Calu3 (cell line): ENCODE measurements at places on chromosomes 7 and 10. TPM values are rescaled to one million over a fixed set of nuclear protein-coding genes. Genes with fewer than 3 reads are reported as not detected.

GUSB gene
- 36.5 and 43.8 TPM in 2 replicates for total RNA-seq

JCAD gene
- 0.54 and 0.66 TPM in 2 replicates for total RNA-seq

UNCX gene
- total RNA-seq, result not detected in 2 replicates

DENND2A gene
- not detected in 2 replicates for total RNA-seq

SPDYE8 gene
- not detected in 2 replicates for total RNA-seq

NDUFA5 gene
- 69.8 and 75.1 TPM in 2 replicates for total RNA-seq

TFEC gene
- not detected in 2 replicates for total RNA-seq

PCDH15 gene
- not detected in 2 replicates for total RNA-seq

OR9A2 gene
- total RNA-seq, result not detected in 2 replicates

FAM25A gene
- not detected in 2 replicates for total RNA-seq

SHTN1 gene
- 29.9 and 32.3 TPM in 2 replicates for total RNA-seq

CDC14C gene
- 0.24 TPM in 1 of 2 replicates, not detected in the other for total RNA-seq

LRRTM3 gene
- not detected in 2 replicates for total RNA-seq

PLCE1 gene
- 1.8 and 3.2 TPM in 2 replicates for total RNA-seq

SFTPA1 gene
- total RNA-seq, result not detected in 2 replicates

AQP1 gene
- 1.7 and 2.6 TPM in 2 replicates for total RNA-seq

DNA sequence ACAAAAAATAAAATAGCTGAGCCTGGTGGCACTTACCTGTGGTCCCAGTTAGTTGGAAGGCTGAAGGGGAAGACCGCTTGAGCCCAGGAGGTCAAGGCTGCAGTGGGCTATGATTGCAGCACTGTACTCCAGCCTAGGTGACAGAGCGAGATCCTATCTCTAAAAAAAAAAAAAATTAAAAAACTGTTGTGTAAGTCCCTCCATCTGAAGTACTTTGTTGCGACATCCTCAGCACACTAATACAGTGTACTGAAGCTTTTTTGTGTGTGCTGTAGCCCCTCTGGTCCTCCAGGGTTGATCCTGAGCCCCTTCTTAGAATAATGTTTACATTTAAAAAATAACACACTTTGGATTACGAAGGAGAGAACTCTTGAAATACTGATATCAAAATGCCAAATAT, 71.3 kb downstream of the PFKFB3 start:
- DNase-seq, result no peak

- no peak for DNase-seq
Observed at GRCh38 chr7:121352323-121352722, 23.5 kb downstream of the WNT16 start.

DNA sequence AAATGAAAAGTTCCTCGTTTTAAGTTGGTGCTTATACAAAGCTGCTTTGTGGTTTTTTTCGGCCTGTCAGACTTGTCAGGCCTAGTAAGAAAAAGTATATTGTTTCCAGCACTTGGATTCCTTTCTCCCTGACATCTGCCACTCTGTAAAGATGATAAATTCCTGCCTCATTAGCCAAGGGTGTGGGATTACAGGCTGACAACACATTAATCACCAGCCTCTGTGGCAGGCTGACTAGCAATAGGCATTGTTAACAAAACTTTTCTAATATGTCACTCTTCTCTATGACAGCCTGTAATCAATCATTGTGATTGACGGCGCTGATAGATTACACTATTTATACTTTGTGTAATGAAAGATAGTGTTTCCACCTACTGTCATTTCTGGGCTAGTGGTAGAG, 682.5 kb downstream of the LRMDA start:
- DNase-seq, result no peak

- DNase-seq, result no peak
Observed at GRCh38 chr10:72009051-72009424, 44.8 kb downstream of the CHST3 start.

DNA sequence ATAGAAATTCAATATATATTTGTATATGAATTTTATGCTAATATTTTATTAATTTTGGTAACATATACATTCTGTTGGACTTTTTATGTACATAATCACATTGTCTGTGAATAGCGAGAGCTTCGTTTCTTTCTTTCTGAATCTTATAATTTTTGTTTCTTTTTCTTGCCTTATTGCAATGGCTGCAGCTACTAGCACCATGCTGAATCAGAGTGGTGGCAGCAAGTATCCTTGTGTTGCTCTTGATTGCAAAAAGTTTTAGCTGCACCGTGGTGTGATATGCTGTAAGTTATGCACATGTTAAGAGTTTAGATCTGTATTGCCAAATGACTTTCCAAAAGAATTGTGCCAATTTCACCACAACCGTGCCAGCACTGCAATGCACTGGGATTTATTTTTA, 32.6 kb downstream of the ELFN1 start:
- DNase-seq, result no peak

DNA sequence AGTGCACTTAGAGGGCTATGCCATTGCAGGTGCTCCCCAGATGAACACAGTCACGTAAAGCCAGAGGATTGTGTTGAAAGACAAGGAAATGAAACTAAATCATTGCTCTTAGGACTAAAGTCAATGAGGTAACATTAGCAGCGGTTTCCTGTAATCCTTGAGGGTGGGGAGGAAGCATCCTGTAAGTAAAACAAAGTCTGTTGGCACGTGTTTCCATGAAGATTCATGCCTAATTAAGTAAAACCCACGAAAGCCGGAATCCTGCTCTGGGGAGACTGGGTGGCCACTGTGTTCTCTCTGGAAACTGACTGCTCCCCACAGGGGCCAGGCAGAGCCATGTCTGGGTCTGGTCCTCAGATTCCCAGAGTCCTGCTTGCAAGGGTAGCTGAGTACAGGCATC, 18.3 kb downstream of the STEAP1B start:
- DNase-seq, result no peak

GRCh38 chr10:119254335-119254734, 47.0 kb downstream of the GRK5 start:
- no peak for DNase-seq

- no peak for DNase-seq
Observed at GRCh38 chr10:89646889-89647657, 2.0 kb upstream of the PANK1 start.

- DNase-seq, result no peak
Observed at GRCh38 chr7:123673752-123674398, 18.2 kb downstream of the LMOD2 start.

DNA sequence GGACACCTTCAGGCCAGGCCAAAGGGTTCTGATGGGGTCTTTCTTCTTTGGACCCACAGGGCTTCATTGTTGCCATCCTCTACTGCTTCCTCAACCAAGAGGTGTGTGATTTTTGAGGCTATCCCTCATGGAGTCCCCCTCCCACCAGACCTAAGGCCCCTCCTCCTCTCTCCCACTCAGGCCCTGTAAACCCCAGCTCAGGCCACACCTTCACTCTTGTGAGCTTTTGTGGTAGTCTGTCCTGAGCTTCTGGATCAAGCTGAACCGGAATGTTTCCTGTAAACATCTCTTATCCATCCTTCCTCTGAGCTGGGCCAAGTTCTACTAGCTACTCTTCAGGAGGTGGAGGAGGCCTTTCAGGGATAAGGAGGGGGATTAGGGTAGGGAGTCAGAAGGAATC, 13.5 kb downstream of the GHRHR start:
- no peak for DNase-seq

DNA sequence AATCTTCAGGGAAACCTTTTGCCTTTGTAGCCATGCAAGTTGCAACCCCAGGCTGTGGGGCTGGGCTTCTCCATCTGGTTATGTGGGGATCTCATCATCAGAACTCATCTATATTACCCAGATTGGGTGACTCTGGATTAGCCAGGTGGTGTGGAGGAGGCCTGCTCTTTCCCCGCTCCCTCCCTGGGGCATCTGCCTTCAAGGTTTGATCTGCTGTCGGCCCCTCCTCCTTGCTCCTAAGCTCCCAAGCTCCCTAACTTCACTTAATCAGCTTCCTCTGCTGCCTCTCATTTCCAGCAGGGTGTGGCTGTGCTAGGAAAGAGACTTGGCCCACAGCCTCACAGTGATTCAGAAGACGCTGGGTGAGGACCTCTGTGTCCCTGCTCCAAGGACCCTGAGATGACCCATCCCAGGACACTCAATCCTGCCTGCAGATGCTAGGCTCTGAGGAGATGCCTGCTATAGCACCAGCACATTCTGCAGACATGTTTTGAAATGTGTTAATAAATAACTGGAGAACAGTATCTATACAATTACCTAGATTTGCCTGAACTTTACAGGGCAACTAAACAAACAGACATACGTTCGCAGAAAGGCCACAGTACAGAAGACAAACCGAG, 392.1 kb upstream of the PODXL start:
- DNase-seq, result no peak

- no peak for DNase-seq
Observed at GRCh38 chr10:71625445-71626175, 94.0 kb downstream of the C10orf105 start.

DNA sequence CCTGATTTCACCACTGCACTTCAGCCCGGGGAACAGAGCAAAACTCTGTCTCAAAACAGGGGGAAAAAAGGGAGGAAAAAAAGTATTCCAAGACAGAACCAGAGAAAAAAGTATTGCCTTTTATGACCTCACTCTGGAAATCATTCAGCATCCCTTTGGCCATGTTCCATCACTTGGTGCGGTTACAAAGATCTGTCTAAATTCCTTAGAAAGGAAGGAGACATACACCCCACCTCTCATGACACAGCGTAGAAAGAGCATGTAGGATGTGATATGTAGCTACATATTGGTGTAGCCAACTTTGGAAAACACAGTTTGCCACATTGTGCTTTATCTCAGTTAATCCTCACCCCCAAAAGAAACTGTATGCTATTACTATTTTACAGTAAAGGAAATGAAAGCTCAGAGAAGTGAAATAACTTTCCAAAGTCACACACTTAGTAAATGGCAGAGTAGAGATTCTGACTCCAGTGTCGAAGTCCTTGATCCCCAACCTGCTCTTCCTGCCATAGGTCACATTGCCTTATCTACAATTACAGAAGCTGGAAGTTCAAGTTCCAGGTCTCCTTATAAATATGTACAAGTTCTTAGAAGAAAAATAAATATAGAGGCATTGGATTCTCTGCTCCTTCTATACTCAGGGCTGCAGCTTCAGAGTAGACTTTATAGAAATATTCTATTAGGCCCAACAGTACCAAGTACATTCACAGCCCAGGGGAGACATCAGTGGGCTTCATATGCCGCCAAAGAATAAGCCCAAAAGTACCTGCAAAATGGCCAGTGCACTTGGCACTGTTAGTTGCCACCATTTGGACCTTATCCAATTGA, 91.6 kb upstream of the KMT2E start:
- DNase-seq, result no peak

- no peak for DNase-seq
Observed at GRCh38 chr10:68560943-68561864, 1.1 kb downstream of the TET1 start.

- no peak for DNase-seq
Observed at GRCh38 chr7:38699471-38699870, 68.3 kb upstream of the AMPH start.

DNA sequence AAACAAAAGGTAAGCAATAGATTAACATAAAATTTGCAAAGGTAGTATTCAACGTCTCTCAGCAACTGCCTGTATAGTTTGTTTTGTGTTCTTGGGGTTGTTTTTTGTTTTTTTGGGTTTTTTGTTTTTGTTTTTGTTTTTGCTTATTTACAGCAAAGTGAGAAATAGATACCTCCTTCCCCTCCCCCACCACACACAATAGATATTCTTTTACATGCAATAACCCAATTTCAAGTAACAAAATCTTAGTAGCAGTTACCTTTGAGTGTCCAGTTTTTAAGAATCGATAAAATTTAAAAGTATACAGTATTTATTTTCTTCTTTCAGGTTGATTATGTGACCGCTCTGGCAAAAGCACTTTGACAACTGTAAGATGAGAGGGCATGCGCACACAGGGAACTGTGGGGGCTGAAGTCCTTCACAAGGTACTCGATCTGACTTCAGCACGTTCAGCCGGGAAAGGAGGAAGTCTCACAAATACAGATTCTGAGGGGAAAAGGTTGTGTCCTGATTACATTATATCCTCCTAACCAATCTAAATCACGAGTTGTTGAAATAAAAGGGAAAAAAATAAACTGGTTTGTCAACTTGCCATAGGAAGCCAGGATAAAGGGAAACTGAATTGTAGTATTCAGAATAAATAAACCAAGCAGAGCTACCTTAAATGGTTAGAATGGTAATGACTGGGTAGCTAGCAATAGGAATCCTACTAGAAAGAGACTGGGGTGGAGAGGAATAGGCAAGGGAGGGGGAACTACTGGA, 47.8 kb downstream of the CPEB3 start:
- peak; percentile 53 for DNase-seq

DNA sequence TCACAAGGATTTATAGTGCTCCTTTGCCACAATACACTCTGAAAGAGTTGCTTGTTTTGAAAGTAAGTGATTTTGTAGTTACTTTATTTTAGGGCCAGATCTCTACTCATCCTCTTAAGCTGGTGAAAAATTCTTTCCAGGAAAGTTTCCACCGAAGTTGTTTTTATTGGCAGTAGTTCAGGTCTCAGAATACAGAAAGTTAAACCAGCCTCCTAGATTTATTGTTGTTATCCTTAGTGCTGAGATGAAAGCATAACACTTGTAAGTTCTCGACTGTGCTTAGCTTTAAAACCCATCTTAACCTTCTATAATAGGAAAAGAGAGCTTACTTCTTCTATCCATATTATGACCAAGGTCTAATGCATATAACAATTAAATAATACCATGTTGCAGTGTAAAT, 5.5 kb downstream of the AP3M1 start:
- no peak for DNase-seq

DNA sequence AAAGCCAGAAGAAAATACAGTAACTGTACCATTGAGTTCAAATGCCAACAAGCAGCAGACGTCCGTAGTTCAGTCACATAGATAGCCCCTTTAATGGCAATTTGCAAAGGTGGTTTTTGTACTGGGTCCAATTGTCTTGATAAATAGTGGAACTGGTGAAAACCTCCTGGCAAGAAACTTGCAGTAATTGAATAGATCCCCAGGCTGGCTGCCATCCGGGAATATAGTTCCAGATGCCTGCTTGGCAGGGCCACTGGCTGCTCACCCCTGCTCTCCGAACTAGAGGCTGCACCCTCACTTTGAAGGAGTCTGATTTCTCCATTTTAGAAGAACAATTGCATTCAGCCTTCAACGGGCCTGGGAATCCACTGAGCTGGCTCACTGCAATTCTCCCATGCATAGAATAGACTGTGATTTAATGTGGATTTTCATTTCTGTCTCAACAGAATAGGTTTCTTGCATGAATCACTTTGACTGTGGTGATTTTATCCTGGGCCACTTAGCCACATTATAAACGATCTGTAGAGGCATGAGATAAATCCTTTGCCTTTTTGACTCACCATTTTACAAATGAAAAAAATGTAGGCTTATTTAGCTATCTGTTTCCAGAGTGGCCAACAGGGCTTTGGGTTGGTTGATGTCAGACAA, 35.9 kb upstream of the ELMO1 start:
- no peak for DNase-seq

GRCh38 chr7:148264933-148265557, 325.5 kb upstream of the C7orf33 start:
- peak; percentile 17 for DNase-seq

- no peak for DNase-seq
Observed at GRCh38 chr7:20958572-20958971, 171.9 kb upstream of the SP8 start.

DNA sequence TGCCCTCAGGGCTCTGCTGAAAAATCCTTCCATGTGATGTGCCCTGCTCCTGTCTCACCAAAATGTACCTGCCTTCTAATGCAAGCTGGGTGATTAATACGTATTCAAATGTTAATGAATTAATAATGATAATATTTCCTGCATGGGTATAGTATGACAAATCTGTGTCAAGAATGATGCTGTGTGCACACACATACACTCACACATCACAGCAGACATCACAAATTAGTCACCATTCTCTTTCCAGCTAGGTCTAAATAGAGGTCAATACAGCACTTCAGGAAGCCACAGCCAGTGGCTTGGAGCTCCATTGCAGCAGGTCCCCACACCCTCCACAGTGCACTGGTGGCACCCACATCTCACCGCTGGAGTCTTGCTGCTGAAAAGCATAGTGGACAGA, 681.2 kb upstream of the NRP1 start:
- DNase-seq, result no peak
